ENCODE measurements at places on chromosomes 1 and 21.

GRCh38 chr1:241849345-241849695, 1.3 kb downstream of the EXO1 start:
- DNase-seq = no peak

DNA sequence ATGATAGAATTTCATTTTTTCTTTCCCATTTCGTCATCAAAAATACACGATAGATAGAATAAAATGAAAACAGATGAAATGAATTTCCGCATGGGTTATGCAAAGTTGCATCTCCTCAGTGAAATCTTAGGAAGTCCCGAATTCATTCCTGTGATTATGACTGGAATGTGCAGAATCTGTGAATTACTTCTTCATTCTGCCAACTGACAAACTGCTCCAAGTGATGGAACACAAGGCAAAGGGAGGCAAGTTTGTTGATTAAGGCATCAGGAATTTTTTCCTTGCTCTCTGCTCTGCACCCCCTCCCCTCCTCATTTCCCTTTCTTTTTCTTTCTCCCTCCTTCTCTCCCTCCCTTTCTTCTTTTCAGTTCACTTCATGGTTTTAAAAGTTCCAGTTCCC, 37.0 kb upstream of the ADGRL4 start:
- DNase-seq = no peak

DNA sequence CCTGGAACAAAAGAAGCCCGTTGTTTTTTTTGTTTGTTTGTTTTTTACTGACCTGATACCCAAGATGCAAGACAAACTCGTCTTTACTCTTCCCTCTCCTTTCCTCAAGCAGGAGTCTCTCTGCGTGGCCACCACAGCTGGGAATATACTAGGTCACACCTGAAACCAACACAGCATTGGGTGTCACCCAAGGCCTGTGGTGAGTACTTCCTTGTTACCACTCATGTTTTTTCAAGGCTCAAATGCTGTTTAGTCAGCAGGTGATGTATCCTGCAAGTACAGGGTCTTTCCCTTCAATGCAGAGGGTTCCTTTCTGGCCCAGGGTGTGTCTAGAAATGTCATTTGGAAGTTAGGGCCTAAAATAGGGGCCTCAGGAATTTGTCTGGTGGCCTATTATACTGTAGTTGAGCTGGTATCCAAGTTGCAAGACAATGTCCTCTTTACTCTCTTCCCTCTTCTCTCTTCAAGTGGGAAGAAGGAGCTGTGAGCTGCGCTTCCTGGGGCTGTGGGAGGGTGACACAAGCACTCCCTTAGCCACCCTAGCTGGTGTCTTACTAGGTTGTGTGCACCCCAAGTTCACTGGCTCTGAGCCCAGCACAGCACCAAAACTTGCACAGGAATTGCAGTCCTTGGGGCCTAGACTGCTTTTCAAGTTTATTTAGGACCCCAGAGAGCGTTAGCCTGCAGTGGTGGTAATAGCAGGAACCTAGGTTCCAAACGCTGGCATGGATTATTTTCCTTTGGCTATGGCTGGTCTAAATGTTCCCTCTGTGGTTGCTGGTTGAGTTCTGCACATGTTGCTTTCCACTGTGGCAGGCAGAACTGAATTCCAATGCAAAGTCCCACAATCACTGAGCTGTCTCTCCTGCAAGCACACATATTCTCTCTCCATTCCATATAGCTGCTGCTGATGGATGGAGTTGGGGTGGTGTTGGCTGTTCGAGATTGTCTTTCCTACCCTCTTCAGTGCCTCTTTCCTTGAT, 91.4 kb upstream of the LYPLAL1 start:
- DNase-seq = no peak

DNA sequence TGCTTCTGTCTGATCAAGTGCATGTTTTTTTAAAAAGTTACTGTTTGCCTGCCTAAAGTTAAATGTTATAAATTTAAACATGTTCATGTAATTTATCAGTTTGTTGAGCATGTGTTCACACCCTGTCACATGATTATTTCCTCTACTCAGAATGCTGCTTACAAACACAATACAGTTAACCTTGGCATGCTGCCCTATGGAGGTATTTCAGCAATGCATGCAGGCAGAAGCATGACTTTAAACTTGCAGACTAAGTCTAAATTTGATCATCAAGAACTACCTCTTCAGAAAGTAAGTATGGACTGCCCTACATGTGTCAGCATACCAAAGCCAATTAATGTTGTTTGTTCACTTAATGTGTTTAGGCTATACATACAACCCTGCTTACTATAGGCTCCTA, 161.6 kb downstream of the LRRC40 start:
- no peak for DNase-seq

GRCh38 chr1:162950187-162950586, 89.2 kb upstream of the CCDC190 start:
- no peak for DNase-seq

GRCh38 chr1:205668951-205669340, 11.4 kb downstream of the SLC45A3 start:
- no peak for DNase-seq

DNA sequence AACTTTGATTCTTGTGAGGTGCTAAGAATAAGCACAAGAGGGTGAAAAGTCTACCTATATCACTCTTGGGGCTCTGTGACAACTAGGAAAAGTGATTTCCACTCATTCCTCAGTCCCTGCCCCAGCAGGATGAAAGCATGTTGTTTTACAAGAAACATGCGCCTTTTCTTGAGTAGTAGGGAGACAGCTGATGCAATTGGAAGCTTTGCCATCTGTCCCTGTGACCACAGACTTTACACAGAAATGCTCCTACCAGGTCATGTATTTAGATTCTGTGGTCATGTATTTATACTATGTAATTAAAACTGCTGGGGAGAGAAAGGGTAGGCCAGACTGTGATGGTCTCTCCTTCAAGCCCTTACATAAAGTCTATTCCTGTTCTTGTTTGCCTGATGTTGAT, 445.5 kb downstream of the PTPRC start:
- DNase-seq = no peak

DNA sequence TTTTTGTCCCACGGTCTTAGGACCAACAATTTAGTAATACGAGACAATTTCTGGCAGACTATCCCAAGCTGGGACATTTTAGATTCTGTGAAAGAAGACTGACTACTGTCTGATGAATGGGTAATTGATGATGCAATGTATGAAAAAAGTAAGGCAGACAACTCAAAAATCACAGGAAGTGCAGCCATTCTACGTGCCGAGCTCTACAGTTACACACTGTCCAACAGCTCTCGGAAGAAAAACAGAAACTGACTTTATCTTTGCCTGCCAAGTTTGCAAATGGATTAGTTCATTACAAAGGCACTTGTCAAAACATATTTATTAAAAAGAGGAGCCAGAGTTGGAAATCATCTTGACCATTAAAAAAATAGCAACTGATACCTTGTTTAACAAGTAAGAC, 31.3 kb downstream of the ZBTB8B start:
- DNase-seq = no peak

DNA sequence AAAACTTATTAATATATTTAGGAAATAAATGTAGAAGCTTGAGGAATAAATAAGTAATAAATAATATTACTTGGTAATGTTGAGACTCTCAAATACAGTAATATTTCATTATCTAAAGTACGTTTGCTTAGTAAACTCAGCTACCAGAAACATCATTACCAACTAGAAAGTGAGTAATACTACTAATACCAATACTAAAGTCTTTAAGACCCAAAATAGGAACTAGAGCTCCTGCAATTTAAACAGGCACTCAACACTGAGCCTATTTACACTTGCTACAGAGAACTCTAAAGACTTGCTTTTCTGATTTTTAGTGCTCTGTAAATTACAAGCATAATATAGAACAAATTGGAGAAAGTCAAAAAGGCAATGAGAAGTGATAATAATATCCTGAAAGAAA, 13.5 kb upstream of the C1orf105 start:
- no peak for DNase-seq

- DNase-seq = no peak
Measured at GRCh38 chr1:178566187-178566586, 53.3 kb downstream of the TEX35 start.

DNA sequence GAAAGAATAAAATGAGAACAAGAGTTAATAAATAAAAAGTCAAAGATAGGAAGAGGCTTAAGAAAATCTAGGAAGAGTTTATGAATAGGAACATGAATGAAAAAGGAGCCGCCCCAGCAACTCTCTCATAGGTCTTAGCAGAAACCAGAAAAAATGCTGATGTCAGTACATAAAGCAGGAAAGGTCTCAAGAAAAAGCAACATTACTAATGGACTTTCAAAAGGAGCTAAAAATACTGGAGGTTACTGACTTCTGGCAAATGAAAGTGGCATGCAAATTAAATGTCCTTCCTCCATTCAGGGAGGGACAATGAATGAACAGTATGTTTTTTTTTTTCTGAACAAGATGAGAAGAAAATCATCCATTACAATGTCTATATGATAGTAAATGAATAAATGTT, 387.6 kb downstream of the BRINP2 start:
- no peak for DNase-seq

- DNase-seq = no peak
Measured at GRCh38 chr1:53478502-53478818, 19.3 kb downstream of the DMRTB1 start.

DNA sequence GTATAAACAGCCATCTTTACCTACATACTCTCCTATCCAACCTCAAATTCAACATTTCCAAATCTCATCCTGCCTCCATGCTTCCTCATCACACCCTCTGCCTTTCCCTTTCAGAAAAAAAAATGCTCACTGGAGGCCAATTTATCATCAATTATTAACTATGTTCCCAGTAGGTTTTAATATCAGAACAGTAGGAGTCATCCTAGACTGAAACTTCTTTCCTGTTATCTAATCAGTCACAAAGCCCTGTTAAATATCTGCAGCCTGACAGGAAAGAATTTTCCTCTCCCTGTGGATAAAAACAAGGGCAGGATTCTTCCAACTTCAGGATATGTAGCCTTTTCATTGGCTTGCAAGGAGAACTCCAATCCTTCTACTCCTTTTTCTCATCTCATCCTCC, 28.4 kb downstream of the EGLN1 start:
- no peak for DNase-seq

DNA sequence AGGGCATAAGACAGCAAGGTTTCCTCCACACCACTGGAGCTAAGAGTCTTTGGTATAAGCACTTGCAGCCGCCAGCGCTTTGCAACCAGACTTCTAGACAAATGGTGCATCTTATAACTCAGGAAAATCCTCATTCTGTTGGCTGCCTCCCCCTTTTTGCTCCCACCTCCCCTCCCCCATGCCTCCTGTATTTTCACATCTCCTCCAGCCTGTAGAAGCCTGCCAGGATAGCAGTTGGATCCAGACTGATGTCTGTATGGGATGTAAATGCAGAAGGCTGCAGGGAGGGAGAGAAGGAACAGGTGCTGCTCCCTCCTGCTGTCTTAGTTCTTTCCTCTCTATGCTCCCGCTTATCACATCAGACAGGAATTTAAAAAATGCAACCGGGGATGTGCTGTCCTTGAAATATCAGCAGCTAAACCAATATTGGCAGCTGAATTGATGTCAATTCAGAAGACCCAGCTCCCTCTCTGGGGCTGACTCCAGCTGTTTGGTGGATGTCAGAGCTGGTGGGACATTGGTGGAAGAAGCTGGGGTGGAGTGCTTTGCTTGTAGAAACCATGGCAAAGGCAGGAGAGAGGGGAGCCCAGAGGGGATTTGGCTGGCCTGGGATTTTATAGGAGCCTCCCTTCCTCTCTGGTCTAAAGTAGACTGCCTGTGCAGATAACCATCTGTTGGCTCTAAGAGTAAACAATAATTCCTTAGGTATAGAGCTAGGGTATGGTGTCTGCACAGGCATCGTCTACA, 53.5 kb downstream of the NFASC start:
- DNase-seq = no peak

DNA sequence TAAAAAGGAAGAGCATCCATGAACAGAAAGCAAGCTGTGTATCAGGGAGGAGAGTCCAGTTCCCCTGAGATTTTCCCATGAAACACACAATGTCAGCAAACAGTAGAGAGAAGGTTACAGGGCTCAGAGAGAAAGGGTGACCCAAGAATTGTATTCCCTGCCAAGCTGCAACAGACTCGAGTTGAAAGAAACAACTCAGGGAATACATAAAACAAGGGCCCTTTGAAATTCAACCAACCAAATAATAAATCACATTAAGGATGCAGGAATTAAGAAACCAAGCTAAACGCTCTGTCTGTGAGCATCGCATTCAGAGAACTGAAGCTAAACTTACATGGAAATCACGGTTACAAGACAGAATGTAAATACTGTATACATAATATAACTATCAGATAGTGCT, 20.2 kb downstream of the S100A16 start:
- no peak for DNase-seq

- no peak for DNase-seq
Measured at GRCh38 chr1:52943876-52944416, 16.9 kb downstream of the SCP2 start.

DNA sequence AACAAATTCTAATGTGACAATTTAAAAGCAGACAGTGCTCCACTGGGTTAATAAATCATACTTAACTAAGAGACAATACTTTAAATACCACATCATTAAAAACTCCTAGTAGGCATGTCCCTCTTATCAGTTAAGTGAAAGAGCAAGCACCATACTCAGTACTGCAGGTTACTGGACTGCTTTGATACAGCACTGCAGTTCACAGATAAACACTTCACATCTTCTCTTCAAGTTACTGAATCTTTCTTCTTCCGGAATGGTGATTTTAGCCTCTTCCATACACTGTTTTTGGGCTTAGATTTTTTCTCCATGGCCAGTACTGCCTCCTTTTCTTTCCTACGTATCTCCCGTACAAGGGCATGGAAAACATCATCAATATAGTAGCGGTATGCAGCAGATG, 11.0 kb downstream of the RIT1 start:
- no peak for DNase-seq

Measured in SIG-M5 (cell line).